ENCODE measurements at places on chromosomes 16 and 17.

GRCh38 chr16:56830669-56831068, 34.3 kb upstream of the SLC12A3 start:
- DNase-seq, result no peak

DNA sequence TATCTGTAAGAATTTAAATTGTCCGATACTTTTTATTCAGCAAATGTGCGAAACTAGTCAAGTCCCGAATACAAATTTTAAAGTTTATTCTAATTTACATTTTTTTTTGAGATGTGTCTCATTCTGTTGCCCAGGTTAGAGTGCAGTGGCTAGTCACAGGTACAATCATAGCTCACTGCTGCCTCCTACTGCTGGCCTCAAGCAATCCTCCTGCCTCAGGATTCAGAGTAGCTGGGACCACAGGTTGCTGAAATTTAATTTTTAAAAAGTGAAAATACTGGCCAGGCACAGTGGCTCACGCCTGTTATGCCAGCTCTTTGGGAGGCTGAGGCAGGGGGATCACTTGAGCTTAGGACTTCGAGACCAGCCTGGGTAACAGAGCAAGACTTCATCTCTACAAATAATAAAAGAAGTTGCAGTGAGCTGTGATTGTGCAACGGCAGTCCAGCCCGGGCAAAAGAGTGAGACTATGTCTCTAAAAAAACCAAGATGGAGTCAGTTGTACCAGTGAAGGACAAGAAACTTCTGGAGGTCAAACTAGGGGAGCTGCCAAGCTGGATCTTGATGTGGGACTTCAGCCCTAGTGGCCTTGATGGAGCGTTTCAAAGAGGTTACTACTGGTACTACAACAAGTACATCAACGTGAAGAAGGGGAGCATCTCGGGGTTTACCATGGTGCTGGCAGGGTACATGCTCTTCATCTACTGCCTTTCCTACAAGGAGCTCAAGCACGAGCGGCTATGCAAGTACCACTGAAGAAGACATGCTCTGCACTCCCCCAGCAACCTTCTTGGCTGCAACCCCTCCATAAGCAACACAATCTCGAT, 5.6 kb downstream of the POLG2 start:
- DNase-seq, result no peak

DNA sequence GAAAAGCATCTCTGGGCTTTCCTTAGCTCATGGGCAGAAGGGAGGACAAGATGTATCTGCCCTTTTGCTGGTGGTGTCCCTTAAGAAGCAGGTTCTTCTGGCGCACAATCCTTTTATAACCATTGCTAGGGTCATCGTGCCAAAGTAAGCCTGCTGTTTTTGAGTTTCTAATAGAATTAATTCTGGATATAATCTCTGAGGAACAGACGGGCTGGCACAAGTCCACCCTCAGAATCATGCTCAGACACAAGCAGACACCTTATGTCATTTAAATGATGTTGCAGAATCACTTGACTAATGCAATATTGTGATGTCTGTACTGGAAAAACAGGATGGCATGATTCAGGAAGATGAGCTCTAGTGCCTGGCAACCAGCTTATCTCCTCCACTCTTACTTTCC, 18.8 kb upstream of the MMD start:
- no peak for DNase-seq

DNA sequence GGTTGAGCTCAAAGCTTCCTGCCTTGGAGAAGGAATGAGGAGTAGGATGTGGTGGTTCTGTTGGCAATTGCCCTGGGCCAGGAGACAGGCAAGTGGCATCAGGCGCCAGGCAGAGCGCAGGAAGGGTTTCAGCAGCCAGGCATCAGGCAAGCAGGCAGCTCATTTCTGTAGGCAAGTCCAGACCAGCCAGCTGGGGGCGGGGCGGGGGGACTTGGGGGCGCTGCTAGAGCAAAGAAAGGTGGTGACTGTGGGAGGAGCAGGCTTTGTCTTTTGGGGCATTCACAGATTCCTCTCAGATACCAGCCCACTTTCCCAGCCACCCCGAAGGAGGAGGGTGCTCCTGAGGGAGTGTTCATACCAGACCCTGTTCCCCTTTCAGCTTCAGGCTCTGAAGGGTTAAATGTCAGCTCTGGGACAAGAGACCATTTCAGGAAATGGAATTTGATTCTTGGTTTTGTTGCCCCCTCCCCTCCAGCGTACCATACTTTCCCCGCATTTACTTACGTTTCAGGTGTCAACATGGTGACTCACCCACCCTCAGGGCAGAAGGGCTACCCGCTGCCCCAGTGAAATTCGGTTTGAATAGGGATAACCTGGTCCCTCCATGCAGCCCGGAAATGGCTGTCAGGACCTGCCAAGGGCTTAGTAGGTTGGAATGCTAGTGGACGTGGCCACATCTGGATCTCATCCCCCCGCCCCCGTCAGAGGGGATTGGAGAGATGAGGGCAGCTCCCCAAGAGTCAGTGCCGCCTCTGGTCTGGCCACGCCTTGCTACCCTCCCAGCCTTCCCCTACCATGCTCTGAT, 13.2 kb downstream of the NGFR start:
- no peak for DNase-seq

- peak; percentile 76 for DNase-seq
These were observed at the start of gene NF1 for GRCh38 chr17:31094600-31095235. Gene NF1, plus strand, starts transcription at chr17:31094977. Its CDS starts 333 bp downstream, at chr17:31095310.

GRCh38 chr16:57823836-57824235, 21.5 kb upstream of the KIFC3 start:
- no peak for DNase-seq

DNA sequence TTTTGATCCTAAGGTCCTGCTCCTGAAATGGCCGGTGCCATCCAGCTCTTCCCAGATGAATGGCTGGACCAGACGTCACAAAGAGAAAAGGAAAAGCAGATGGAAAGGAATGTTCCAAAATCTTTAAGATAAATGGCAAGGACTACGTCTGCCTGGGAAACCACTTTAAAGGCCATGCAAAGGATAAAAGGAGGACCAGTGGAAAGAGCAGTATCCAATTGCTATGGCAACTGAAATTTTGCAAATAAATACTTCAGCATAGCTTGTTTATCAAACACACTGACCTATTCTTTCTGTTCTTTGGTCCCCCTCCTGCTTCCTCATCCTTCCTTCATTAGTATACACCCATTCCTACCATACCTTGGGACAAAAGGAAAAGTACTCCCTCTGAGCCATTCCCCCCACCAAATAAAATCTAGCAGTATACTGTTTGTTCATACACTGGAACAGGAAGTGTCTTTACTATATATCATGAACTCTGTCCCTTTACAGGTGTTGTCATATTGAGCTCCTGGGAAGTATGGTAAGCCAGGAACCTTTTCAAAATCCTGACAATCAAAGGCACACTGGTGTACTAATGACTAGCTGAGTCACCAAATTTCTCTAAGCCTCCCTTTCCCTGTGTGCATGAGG, 37.2 kb upstream of the NUFIP2 start:
- DNase-seq, result no peak

DNA sequence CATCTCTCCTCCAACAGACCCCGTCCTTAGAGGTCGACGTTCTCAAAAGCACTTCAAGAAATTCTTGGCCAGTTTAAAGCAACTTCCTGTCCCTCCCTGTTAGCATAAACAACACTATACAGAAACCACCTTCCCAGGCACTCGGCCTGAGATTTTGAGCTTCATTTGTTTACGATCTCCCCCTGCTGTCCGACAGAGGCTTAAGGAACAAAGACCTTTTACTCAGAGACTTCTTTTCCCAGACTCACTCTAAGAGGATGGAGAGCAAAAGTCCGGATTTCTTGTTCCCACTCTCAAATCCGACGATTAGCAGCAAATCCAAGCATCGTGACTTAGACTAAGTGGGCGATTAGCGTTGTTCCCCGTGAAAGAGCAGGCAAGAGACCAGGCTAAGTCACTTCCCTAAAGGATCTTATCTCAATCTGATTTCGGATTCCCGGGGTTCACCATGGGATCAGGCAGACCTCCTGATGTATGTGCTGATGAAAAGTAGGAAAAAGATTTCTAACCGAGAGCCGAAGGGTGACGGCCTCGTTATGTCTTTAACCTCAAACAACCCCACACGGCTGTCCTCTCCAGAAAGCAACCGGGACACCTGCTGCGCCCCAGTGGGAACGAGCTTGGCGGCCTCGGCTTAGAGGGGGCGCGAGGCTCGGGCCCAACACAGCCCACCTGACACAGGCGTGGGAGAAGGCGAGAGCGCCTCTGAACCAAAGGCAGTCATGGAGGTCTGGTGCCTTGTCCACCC, 598 bp downstream of the INPP5K start:
- peak; percentile 7 for DNase-seq

- DNase-seq, result no peak
These were observed 2.0 kb upstream of the NAE1 start for GRCh38 chr16:66832661-66833305.

GRCh38 chr17:64343833-64344637, 46.6 kb downstream of the PECAM1 start:
- DNase-seq, result no peak

GRCh38 chr16:11253995-11254912, 1.8 kb downstream of the SOCS1 start:
- DNase-seq, result no peak

DNA sequence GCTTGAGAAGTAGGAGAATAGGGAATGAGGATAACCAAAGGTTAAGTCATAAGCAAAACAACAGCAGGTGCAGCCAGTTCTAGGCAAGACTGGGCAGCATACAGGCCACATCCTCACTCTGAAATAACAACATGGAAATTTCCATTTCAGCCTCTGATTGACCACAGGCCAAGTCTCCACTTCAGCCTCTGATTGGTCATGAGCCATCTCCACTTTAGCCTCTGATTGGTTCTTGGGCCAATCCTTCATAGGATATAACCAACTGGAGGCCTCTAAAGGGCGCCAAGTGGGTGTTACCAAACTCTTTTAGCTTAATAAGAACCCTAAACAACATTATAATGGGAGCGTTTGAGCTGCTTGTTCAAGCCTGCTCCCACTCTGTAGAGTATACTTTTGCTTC, 512.0 kb downstream of the NPIPA7 start:
- no peak for DNase-seq

DNA sequence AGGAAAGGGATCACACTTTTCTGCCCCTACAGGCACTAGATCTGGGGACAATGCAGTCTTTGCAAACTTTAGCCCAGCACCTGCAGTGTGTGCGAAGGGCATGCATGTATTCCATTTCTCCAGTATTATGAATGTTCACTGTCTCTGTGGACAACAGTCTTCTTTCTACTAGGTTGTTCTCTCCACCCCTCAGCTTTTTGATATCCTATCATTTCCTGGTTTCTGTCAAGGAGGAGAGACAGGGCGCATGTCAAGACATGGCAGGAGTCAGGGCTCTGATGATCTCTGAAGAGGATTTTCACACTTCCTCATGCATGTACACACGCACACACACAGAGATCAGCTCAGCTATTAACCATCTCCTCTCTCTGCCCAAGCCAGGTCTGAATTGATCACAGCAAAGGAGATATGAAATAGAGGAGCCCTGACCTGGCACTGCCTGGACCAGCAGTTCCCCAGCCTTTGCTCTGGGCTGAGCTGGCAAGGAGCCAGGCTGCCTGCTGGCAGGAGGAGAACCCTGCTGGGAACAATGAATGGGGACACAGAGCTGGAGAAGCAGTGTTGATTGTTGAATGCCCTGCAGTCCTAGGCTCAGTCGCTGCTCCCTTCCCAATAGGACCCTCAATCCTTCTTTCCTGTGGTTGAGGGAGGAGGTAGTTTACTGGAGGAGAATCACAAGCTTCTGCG, 2.6 kb downstream of the GPR179 start:
- DNase-seq, result no peak

GRCh38 chr17:29613856-29614255, 8.9 kb downstream of the CORO6 start:
- DNase-seq, result no peak

- DNase-seq, result no peak
These were observed 4.8 kb downstream of the SRCIN1 start for GRCh38 chr17:38600906-38601305.

GRCh38 chr17:70158180-70158579, 11.2 kb upstream of the KCNJ2 start:
- DNase-seq, result no peak

GRCh38 chr17:73043686-73044581, 48.6 kb downstream of the SLC39A11 start:
- no peak for DNase-seq

- no peak for DNase-seq
These were observed 13.3 kb downstream of the JUP start for GRCh38 chr17:41773190-41773588.

DNA sequence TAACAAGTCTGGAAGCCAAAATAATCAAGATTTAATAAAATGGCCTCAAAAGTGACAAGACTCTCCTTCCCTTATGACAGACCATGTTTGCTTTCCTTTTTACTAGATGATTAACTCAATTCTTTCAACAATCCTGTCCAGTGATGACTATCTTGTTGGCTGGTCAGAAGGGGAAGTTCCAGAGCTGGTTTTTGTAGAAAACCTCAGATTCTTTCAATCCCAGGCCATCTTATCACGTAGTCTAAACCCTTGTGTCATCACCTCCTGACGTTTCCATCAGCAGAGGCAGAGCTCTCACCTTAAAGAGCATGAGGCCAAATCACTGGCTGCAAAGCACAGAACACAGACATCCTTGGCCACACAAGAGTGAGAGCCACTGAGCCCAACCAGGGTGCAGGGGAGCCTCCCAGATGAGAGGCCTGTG, 125.3 kb downstream of the ANKRD11 start:
- no peak for DNase-seq

DNA sequence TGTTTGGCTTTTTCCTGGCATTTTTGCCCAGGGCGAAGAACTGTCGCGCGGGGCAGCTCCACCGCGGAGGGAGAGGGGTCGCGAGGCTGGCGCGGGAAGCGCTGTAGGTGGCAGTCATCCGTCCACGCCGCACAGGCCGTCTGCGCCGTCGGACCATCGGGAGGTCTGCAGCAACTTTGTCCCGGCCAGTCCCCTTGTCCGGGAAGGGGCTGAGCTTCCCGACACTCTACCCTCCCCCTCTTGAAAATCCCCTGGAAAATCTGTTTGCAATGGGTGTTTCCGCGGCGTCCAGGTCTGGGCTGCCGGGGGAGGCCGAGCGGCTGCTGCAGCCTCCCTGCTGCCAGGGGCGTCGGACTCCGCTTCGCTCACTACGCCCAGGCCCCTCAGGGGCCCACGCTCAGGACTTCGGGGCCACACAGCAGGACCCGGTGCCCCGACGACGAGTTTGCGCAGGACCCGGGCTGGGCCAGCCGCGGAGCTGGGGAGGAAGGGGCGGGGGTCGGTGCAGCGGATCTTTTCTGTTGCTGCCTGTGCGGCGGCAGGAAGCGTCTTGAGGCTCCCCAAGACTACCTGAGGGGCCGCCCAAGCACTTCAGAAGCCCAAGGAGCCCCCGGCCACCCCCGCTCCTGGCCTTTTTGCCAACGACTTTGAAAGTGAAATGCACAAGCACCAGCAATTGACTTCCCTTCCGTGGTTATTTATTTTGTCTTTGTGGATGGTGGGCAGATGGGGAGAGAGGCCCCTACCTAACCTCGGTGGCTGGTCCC, 2.3 kb upstream of the CBX4 start:
- no peak for DNase-seq

- DNase-seq, result no peak
These were observed 239.7 kb downstream of the XYLT1 start for GRCh38 chr16:17230932-17231581.

- DNase-seq, result no peak
These were observed 17.8 kb downstream of the USP31 start for GRCh38 chr16:23131436-23131835.

GRCh38 chr16:4701791-4702465, 8.6 kb downstream of the NUDT16L1 start:
- DNase-seq, result no peak
